Left lung (tissue), 14 donors: ENCODE measurements at places on chromosomes 3 and 15. TPM values are rescaled to one million over a fixed set of nuclear protein-coding genes. Genes with fewer than 3 reads are reported as not detected.

DNA sequence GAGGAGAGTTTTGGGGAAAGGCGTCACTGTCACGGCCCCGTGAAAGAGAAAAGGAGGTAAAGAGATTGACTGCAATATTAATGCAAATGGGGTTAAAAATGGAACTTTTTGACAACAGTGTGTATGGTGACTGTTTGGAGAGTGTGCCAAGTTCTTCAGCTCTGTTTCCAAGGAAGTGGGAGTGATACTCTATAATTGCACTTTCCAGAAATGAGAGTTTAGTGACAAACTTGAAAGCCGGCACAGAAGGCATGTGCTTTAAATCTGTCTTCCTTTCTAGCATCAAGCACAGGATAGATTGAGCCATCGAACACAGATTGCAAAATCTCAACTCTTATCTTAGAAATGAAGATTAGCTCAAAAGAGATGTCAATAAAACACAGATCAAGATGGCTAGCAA lies 51.9 kb upstream of the SNRPA1 start:
- no peak for DNase-seq

GRCh38 chr15:29270976-29271375 lies 1.4 kb upstream of the NSMCE3 start:
- no peak for DNase-seq

DNA sequence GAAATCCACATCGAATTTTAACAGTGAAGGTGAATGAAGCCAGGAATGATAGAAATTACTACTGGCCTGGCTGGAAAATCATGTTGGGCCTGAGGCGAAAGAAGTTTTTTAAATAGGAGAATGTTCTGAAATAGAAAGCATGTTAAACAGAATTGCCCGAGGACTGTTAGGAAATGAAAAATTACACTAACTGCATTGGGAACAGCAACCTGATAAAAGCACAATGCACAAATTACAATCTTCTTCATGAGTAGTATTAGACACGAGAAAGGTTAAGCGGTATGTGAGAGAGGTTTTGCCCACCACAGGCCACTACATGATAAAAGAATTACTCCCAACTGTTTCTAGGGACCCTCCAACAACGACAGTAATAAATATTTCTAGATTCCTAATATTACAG lies 18.9 kb downstream of the GBE1 start:
- no peak for DNase-seq

GRCh38 chr15:83283138-83283812 lies 1.2 kb downstream of the BNC1 start:
- no peak for DNase-seq

GRCh38 chr3:95438274-95438673 lies 1375.4 kb downstream of the NSUN3 start:
- no peak for DNase-seq

QTRT2 gene
- 16.4 TPM for total RNA-seq

LRRN1 gene
- total RNA-seq, result 25.1 TPM

LHFPL4 gene
- not detected for total RNA-seq

NDUFB5 gene
- 111 TPM for total RNA-seq

ITIH3 gene
- total RNA-seq, result 3.6 TPM

NRROS gene
- total RNA-seq, result 21.8 TPM
